ENCODE measurements at places on chromosomes 5 and 9.
A peak's percentile ranks its signal among the peaks of the same experiment; 100 is the strongest.

- H3K36me3 ChIP-seq: no peaks in the 10 kb centered on the region
- no peak overlapping the region for H3K27ac ChIP-seq
- DNase-seq: no peak
- H3K27me3 ChIP-seq: no peaks in the 10 kb centered on the region
- peak overlapping the region; percentile 13 for H3K4me3 ChIP-seq
Measured at GRCh38 chr9:110579862-110580219, 300 bp upstream of the SVEP1 start.

GRCh38 chr5:159906943-159907342, 9.3 kb upstream of the ADRA1B start:
- peaks cover 48% of the 10 kb centered on the region for H3K4me1 ChIP-seq
- no peaks in the 10 kb centered on the region for H3K27me3 ChIP-seq
- no peaks in the 10 kb centered on the region for H3K36me3 ChIP-seq
- no peak for DNase-seq
- H3K4me3 ChIP-seq: no peak overlapping the region

DNA sequence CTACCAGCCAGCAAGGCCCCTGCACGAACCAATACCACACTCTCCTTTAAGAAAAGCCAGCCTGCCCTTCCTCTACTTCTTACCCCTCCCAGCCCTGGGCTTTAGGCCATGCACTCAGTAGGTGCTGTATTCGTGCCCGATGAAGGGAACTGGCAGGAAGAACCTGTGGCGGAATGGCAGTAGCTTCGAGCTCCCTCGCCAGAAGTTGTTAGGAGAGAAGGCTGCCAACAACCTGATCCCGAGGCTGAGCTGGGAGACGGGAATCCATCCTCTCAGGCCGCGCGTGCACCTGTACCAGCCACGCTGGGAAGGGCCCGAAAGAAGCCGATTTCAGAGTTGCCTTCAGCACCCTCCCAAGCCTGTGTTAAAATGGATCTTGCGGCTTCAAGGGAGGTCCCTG, 45.3 kb upstream of the AKNA start:
- H3K27me3 ChIP-seq: no peaks in the 10 kb centered on the region
- DNase-seq: no peak
- no peaks in the 10 kb centered on the region for H3K4me1 ChIP-seq
- no peak overlapping the region for H3K4me3 ChIP-seq
- no peaks in the 10 kb centered on the region for H3K36me3 ChIP-seq

GRCh38 chr5:31574772-31575171, 42.7 kb downstream of the C5orf22 start:
- H3K4me3 ChIP-seq: no peak overlapping the region
- no peaks in the 10 kb centered on the region for H3K4me1 ChIP-seq

DNA sequence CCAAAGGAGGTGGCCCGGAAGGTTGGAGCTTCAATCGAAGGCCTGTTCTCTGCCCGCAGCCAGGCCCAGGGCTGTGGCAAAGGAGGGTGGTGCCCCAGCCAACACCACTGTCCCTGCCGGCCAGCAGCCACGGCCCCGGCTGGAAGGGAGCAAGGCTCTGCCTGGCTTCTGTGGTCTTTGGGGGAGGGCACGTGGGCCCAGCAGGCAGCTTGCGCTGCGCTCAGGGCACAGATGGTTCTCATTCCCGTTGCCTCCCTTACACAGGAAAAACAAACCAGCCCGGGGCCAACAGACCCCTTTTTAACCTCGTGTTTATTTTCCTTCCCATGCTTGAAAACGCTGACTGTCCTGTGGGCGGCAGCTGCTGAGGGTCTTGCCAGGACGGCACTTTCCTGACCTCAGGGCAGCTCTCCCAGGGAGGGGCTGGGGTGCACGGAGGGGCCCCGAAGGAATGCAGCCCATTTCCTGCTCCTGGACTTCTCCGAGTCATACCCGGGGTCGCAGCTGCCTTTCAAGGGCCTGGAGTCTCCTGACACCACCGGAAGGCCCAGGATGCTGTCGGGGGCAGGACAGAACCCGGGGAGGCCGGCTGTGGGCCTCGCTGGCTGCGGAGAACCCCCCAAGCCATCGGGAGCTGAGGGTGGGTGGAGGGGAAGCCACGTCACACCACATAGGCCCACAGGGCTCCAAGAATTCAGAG, 1.1 kb upstream of the GPSM1 start:
- H3K4me1 ChIP-seq: no peaks in the 10 kb centered on the region
- no peak overlapping the region for H3K4me3 ChIP-seq
- DNase-seq: no peak

- no peaks in the 10 kb centered on the region for H3K27me3 ChIP-seq
- no peak overlapping the region for H3K4me3 ChIP-seq
- no peaks in the 10 kb centered on the region for H3K4me1 ChIP-seq
- no peak for DNase-seq
- H3K27ac ChIP-seq: no peak overlapping the region
- no peaks in the 10 kb centered on the region for H3K36me3 ChIP-seq
Measured at GRCh38 chr9:131833906-131834305, 94.0 kb upstream of the RAPGEF1 start.

- H3K4me1 ChIP-seq: no peaks in the 10 kb centered on the region
- no peaks in the 10 kb centered on the region for H3K36me3 ChIP-seq
- H3K27ac ChIP-seq: no peak overlapping the region
Measured at GRCh38 chr9:101201630-101202029, 173.1 kb downstream of the PLPPR1 start.

DNA sequence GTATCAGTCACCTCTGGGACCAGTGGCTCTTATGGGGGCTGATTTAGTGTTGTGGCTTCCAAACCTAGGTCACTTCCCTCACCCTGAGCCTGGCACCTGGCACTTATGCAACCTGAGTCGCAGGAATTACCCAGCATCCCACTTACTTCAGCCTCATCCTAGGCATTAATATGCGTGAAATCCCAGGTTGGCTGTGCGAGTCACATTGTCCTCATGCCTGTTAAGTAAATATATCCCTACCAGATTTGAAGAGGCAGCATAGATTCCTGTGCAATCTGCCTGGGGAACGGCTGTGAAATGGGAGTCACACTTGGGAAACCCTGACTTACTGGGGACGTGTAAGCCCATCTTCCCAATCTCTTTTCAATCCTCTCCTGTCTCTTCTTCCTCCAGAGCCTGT, 42.7 kb upstream of the AKNA start:
- no peak overlapping the region for H3K4me3 ChIP-seq
- H3K4me1 ChIP-seq: no peaks in the 10 kb centered on the region
- no peaks in the 10 kb centered on the region for H3K27me3 ChIP-seq
- no peak for DNase-seq
- H3K27ac ChIP-seq: no peak overlapping the region

GRCh38 chr5:75484605-75485004, 26.8 kb downstream of the CERT1 start:
- no peaks in the 10 kb centered on the region for H3K27me3 ChIP-seq
- no peaks in the 10 kb centered on the region for H3K4me1 ChIP-seq
- H3K36me3 ChIP-seq: no peaks in the 10 kb centered on the region
- no peak overlapping the region for H3K27ac ChIP-seq
- DNase-seq: no peak

GRCh38 chr9:134492281-134492691, 149.3 kb upstream of the COL5A1 start:
- no peaks in the 10 kb centered on the region for H3K36me3 ChIP-seq
- no peak overlapping the region for H3K27ac ChIP-seq
- no peak for DNase-seq
- no peak overlapping the region for H3K4me3 ChIP-seq
- H3K4me1 ChIP-seq: no peaks in the 10 kb centered on the region

DNA sequence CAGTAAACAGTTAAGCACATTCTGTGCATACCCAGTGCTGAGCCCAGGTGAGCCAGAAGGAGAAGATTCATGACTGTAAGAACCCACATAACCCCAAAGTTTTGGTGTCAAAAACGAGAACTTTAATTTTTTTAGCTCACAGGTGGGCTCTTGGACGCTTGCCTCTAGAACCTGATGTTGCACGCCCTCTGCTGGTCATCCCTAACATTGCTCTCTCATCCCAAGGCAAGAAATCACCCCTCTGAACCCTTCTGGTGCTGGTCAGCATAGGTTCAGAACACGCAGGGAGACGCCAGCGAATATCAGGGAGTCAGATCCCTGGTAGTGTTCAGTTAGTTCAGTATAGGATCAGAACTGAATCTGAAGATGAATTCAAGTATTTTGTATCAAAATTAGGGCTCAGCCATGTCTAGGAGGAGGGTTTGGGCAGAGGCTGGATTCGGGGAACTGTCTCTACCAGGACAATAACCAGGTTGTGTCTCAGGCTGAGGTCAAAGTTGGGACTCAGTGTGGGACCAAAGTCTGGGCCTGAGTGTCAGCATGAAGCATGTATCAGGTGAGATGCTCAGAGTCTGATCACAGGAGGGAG, 4.1 kb upstream of the DNAJB5 start:
- no peaks in the 10 kb centered on the region for H3K27me3 ChIP-seq
- peaks cover 9% of the 10 kb centered on the region for H3K4me1 ChIP-seq
- H3K27ac ChIP-seq: no peak overlapping the region

DNA sequence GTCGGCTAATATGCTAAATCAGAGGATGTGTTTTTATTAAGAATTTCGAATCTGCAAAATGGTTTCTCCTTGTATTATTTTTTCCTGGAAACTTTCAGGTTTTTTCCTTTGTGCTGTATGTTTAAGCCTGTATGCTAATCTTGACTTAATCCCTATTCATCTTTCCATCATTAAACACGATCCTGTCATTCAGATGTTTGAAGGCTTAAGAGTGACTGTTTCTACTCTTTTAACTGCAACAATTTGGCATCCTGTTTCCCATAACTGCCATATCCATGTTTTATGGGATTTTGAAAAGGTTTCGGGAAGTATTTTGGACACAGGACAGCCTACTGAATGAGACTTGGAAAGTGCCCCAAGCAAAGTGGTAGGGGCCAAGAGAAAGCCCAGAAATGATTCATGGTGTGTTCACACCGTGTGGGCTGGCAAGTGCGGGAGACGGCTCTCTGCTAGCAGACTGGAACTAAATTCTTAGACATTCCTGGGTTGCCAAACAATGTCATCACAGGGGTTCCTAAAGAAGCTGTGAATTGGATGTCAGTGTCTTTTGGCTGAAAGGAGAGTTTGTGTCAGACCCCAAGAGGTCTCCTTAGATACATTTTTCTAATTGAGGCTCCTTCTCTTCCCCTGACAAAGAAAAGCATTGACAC, 125.4 kb upstream of the ADAMTS16 start:
- no peaks in the 10 kb centered on the region for H3K36me3 ChIP-seq
- no peaks in the 10 kb centered on the region for H3K4me1 ChIP-seq
- H3K4me3 ChIP-seq: no peak overlapping the region

DNA sequence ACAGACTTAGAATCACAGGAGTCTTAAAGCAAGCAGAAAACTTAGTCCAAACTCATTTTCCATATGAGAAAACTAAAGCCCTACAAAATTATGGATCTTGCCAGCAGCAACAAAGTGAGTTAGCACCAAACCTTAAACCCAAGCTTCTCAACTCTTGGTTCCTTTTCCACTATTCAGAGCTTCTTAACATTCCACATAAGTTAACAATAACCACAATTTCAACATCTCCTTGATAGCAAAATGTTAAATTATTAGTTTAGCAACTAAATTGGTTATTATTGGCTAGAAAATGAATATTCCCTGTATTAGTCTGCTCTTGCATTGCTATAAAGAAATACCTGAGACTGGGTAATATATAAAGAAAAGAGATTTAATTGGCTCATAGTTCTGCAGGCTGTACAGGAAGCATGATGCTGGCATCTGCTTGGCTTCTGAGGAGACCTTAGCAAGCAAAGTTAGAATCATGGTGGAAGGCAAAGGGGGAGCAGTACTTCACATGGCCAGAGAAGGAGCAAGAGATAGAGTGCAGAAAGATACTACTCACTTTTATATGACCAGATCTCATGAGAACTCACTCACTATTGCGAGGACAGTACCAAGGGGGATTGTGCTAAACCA, 26.2 kb upstream of the ARSB start:
- DNase-seq: no peak
- no peak overlapping the region for H3K4me3 ChIP-seq
- no peaks in the 10 kb centered on the region for H3K36me3 ChIP-seq
- H3K27me3 ChIP-seq: peaks cover 19% of the 10 kb centered on the region

GRCh38 chr5:59257488-59258400, 635.8 kb downstream of the PDE4D start:
- H3K27ac ChIP-seq: no peak overlapping the region
- DNase-seq: no peak
- no peaks in the 10 kb centered on the region for H3K4me1 ChIP-seq
- no peaks in the 10 kb centered on the region for H3K27me3 ChIP-seq
- H3K4me3 ChIP-seq: no peak overlapping the region

GRCh38 chr9:18061332-18061731, 412.6 kb upstream of the ADAMTSL1 start:
- no peak overlapping the region for H3K4me3 ChIP-seq
- no peak for DNase-seq
- no peaks in the 10 kb centered on the region for H3K36me3 ChIP-seq
- H3K27ac ChIP-seq: no peak overlapping the region
- H3K27me3 ChIP-seq: no peaks in the 10 kb centered on the region

GRCh38 chr9:95336281-95336680, 18.8 kb upstream of the FANCC start:
- no peak for DNase-seq
- no peak overlapping the region for H3K27ac ChIP-seq
- no peaks in the 10 kb centered on the region for H3K27me3 ChIP-seq

DNA sequence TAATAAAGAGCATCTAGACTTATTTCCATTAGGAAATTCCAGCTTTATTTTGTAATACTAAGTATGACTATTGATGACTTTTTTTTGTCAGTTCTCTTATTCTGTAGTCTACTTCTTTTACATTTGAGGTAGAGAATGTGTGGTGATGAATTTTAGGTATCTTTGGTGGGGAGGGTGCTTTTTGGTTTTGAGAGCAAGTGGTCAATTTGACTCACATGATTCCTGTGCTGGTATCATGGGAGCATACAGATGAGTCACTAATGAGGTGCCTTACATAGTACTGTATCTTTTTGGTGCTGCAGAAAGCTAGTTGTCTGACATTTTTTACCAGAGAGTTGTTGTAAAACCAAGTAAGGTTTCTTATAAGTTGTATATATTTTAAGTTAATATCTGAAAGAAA, 35.3 kb downstream of the ERBIN start:
- H3K4me3 ChIP-seq: no peak overlapping the region
- H3K4me1 ChIP-seq: peaks cover 7% of the 10 kb centered on the region
- H3K27me3 ChIP-seq: no peaks in the 10 kb centered on the region
- DNase-seq: no peak
- no peak overlapping the region for H3K27ac ChIP-seq

DNA sequence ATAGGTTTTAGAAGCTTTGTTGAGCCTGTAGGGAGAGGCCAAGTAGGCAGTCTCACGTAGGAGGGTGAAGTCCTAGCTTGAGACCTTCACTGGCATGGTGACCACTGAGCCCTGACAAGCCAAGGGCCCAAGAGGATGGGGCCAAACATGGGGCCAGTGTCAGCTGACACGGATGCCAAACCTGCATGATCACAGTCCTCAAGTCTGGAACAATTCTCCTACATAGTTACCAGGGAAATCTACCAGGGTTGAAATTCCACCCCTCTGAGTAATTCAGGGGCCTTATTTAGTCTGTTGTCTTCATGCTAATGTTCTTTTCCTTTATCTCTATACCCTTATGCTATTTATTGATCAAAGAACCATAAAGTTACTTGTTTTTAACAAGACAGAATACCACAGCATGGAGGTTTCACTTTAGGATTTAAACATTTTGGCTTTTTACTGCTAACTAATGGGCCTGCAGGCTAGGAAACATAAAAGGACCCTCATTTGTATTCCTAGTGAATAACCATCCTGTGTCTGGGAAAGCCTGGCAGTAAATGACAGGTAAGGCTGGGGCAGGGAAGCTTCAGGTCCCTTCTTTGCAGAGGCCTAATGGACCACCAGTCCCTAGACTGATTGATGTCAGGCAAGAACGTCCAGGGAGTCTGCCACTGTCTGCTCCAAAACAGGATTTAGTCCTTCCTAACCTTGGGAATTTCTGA, 140.8 kb downstream of the FGF1 start:
- H3K27me3 ChIP-seq: no peaks in the 10 kb centered on the region
- DNase-seq: no peak
- peak overlapping the region; percentile 24 for H3K27ac ChIP-seq
- no peak overlapping the region for H3K4me3 ChIP-seq
- H3K36me3 ChIP-seq: no peaks in the 10 kb centered on the region
- H3K4me1 ChIP-seq: peaks cover 5% of the 10 kb centered on the region

Measured in Panc1 (cell line).